ENCODE measurements at places on chromosomes 11 and 22.

- DNase-seq: no peak
These were observed 44.7 kb downstream of the CCDC90B start for GRCh38 chr11:83241291-83241946.

DNA sequence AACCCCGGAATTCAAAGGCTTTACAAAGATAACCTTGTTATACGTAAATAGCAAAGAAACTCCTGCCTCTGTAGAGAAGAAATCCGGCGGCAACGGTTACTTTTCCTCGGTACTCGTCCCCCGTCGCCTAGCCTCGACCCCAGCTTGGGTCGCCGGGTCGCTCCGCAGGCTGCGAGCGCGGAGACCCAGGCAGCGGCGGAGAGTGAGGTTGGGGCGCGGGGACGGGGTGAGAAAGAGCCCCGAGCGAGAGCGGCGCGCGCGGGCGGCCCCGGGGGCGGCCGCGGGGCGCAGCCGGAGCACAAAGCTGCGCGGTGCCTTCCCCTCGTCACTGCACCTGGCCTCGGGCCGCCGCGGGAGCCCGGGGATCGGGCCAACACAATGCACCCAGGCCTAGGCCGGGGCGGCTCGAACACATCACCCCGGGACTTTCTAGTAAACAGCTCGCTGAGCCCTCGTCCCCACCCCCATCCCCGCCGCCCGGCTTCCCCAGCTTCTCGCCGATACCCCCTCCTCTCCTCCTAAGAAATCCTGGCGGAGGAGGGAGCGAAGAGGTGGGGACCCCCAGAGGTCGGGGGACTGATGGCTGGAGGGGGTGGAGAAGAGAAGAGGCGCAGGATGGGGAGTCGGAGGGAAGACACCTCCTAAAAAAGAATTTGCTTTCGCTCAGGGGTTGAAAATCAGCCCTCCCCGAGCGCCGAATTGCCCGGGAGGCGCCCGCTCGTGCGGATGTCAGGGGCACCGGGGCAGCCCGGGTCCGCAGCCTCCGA, 845 bp downstream of the MPPED2 start:
- DNase-seq: no peak

DNA sequence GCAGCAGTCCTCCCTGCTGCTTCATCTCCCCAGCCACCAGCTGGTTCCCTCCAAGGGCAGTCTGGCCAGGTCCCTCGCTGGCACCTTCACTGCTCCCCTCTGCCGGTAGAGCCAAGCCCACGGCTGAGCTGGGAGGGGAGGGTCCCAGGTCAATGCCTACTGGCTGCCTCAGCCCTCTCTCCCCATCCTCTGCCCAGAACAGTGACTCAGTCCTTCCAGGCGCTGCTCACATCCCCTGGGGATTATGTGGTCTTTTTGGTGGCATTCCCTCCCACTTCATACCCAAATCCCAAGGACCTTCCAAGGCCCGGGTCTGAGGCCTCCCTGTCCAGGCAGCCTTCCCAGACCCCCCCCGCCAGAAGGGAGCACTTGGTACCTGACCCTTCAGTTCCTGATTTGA, 44.9 kb downstream of the WNT7B start:
- no peak for DNase-seq

DNA sequence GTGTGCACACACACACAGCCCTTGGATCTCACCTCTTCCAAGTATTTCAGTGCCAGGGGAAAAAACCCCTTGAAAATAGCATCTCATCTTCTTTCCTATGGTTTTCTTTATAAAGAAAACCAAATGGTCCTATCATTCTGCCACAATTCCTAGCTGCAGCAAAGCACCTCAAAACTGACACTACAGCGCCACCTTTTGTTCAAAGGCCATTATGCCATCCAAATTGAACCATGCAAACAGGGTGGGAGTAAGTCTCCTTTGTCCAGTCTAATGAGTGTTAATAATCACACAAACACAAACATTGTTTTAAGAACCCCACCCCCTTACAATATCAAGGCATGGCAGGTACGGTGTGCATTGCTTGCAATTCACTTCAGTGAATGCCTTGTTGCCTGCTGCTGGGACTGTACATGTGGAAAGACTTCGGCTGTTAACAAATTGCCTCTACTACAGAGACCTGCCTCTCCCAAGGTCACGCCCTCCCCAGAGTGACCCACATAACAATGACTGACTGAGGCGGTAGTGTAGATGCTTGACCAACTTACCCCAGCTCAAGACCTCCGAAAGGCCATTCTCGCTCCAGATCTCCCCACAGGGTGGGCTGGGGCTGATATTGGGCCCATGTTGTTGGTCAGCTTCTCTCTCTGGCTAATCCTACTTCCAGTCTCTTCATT, 31.7 kb downstream of the FAM181B start:
- no peak for DNase-seq

DNA sequence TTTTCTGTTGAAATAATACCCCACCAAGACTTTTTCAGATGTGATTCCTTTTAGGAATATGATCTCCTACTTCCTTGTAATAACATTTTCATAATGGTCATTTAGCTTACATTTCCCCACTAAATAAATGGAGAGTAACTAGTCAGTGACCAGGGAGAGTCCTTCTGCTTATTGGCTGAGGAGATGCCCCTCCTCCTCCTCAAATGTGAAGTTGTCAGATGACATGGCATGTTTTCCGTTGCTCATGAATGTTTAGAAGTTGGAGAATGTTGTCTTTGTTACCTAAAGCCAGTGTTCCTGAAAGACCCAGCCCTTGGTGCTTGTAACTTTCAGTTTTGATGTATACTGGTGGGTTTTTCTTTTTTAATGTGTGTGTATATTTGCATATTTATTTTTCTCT, 38.2 kb downstream of the CSRP3 start:
- DNase-seq: no peak

- no peak for DNase-seq
These were observed 62.4 kb downstream of the GAS2 start for GRCh38 chr11:22728600-22729389.

DNA sequence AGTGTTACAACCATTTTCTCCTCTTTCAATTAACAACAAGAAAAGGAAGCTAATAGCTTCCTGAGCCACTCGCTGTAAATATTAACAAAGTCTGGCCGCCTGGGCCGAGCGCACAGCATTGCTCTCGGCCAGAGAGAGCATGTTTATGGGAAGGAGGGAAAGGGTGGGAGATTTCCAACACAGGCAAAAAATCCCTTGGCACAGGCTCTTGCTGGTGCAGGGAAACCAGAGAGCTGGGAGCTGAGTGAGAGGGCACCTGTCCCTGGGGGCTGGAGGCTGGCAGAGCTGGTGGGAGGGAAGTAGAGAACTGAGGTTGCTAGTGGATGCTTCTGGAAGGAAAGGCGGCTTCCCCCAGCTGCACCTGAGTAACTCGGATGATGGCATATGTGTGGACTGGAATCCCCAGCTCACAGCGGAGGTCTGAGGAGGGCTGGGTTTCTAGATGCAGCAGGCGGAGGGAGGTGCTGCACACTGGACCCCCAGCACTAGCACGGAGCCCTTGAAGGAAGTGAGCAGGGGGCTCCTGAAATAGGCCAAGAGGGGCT, 59.6 kb downstream of the FLRT1 start:
- no peak for DNase-seq

DNA sequence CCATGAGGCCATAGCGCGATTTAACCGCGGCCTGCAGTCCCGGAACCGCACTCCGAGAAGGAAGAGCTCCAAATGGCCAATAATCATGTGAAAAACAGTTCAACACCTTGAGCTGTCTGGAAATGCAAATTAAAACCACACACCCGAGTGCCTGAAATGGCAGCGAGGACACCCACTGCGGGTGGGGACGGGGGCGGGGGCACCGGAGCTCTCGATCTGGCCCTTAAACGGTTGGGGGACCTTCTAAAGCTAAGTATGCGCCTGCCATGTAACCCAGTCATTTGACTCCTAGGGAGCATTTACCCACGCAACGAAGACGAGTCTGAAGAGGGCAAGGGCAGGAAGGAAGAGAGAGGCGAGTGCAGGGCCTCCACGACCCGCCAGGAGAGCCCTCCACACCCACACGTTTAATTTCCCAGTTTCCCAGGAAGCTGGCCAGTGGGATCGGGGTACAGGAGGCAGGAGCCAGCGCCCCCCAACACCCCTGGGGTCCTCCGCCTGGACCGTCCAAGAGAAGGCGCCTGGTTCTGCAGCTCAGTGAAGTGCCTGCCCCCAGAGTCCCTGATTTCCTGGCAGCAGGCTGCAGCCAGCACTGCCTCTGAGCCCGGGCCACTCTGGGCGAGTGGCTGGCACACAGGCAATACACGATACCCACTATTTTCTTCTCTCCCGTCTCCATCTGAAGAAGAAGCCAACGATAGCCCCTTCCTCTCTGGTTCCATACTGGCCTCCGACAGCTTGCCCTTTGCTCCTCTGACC, 1.7 kb downstream of the TTLL8 start:
- DNase-seq: no peak

DNA sequence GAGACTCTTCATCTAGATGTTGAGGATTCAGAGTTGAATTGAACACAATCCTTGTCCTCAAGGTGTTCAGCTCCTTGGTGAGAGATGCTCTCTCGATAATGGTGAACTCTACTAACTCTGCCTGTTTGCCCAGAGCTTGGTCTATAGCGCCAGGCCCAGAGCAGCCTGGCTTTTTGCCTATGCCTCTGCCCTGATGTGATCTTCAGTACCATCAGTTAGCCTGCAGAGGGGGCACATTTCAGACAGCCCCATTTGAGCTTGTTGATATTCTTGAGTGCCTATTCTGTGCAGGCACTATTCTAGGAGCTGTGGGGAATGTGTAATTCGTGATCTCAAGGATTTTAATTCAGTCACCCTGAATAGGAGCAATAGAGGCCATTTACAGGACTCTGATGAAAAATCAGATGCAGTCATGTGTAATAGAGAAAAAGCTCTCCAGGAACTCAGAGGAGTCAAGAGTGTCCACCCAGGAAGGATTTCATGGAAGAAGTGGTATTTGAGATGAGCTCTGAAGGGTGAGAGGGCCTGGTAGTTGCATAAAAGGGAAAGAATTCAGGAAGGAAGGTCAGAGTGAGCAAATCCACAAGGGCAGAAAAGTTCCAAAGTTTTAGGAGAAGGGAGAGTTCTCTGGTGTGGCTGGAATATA, 19.3 kb downstream of the GTPBP1 start:
- no peak for DNase-seq

GRCh38 chr11:36478700-36479329, 31.3 kb downstream of the TRAF6 start:
- no peak for DNase-seq

- no peak for DNase-seq
These were observed 68.7 kb downstream of the ETS1 start for GRCh38 chr11:128518493-128519207.

DNA sequence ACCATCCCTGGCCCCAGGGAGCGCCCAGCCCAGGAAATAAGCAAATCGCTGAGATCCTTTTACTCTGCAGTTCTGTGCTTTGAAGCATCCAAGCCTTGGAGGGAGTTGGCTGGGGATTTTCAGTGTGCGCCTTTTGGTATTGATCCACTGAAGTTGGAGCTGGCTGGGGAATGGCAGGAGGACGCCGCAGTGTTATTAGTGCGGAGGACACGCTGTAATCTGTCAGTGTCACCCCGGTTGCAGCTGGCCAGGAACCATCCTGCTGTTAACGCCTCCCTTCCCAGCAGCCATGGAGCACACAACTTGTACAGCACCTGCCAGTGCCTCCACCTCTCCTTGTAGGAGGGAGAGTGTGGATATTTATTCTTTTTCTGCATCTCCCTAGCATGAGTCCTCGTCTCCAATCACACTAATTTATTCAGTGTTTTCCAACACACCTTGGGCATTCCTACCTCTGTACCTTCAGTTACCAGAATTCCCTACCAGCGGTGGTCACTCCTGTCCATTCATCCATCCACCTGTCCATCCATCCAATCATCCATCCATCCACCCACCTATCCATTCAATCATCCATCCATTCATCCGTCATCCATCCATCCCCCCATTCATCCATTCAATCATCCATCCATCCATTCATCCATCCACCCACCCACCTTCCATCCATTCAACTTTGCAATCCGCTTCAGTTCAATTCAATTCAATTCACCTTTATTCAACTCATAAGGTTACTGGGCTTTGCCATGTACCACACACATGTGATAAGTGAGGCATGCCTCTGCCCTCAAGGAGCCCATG, 21.9 kb upstream of the EIF3D start:
- DNase-seq: no peak

GRCh38 chr22:30855266-30855665, 113.3 kb downstream of the MORC2 start:
- DNase-seq: no peak

- no peak for DNase-seq
These were observed 1.6 kb downstream of the CBX7 start for GRCh38 chr22:39150848-39151215.

GRCh38 chr11:103051151-103051801, 40.7 kb downstream of the DCUN1D5 start:
- no peak for DNase-seq

All from stimulated activated CD8-positive, alpha-beta memory T cell treated with anti-CD3 and anti-CD28 coated beads, Interleukin-4, amount 100 ng/mL, for 4 hours (primary cell).